ENCODE measurements at places on chromosomes 11 and 22. TPM values are rescaled to one million over a fixed set of nuclear protein-coding genes. Genes with fewer than 3 reads are reported as not detected.

CALCA gene
- 0.35 TPM for total RNA-seq

PRR14L gene
- total RNA-seq: 6.6 TPM

KCNJ1 gene
- total RNA-seq: not detected

ZNF408 gene
- 16.9 TPM for total RNA-seq

PYGM gene
- 0.73 TPM for total RNA-seq

SEC14L6 gene
- not detected for total RNA-seq

OR6T1 gene
- total RNA-seq: not detected

VPREB3 gene
- total RNA-seq: not detected

EFCAB6 gene
- total RNA-seq: 0.34 TPM

PGA3 gene
- not detected for total RNA-seq

CELSR1 gene
- total RNA-seq: 29.1 TPM

ZC3H12C gene
- total RNA-seq: 10.5 TPM

KRTAP5-7 gene
- not detected for total RNA-seq

ZNRF3 gene
- total RNA-seq: 4.5 TPM

IRF7 gene
- 7.2 TPM for total RNA-seq

OR10G4 gene
- not detected for total RNA-seq

APOC3 gene
- not detected for total RNA-seq

SYT13 gene
- total RNA-seq: 7.2 TPM

SLC7A4 gene
- not detected for total RNA-seq

CRYBA4 gene
- total RNA-seq: not detected

SMARCB1 gene
- total RNA-seq: 58.2 TPM

CHID1 gene
- 69.4 TPM for total RNA-seq

OR10W1 gene
- total RNA-seq: not detected

ZNF214 gene
- total RNA-seq: 1.5 TPM

BTBD18 gene
- not detected for total RNA-seq

VPREB1 gene
- total RNA-seq: not detected

FOLR1 gene
- total RNA-seq: not detected

SYT8 gene
- total RNA-seq: 0.41 TPM

RASL10A gene
- 0.67 TPM for total RNA-seq

FZD4 gene
- total RNA-seq: 1.3 TPM

RBMXL2 gene
- total RNA-seq: not detected

MAJIN gene
- total RNA-seq: not detected

PRDX5 gene
- 484 TPM for total RNA-seq

SLC22A9 gene
- not detected for total RNA-seq

MMP13 gene
- 0.15 TPM for total RNA-seq

IL17REL gene
- total RNA-seq: 0.06 TPM

PHOX2A gene
- not detected for total RNA-seq

TCN1 gene
- 0.09 TPM for total RNA-seq

Measured in A549 treated with ZK216348 at 1 μM for 4 hours (cell line).